H4 (cell line): ENCODE measurements at places on chromosomes 5 and 9.

GRCh38 chr9:130215341-130216119 is 43.3 kb downstream of the NCS1 start:
- peak; percentile 58 for DNase-seq

DNA sequence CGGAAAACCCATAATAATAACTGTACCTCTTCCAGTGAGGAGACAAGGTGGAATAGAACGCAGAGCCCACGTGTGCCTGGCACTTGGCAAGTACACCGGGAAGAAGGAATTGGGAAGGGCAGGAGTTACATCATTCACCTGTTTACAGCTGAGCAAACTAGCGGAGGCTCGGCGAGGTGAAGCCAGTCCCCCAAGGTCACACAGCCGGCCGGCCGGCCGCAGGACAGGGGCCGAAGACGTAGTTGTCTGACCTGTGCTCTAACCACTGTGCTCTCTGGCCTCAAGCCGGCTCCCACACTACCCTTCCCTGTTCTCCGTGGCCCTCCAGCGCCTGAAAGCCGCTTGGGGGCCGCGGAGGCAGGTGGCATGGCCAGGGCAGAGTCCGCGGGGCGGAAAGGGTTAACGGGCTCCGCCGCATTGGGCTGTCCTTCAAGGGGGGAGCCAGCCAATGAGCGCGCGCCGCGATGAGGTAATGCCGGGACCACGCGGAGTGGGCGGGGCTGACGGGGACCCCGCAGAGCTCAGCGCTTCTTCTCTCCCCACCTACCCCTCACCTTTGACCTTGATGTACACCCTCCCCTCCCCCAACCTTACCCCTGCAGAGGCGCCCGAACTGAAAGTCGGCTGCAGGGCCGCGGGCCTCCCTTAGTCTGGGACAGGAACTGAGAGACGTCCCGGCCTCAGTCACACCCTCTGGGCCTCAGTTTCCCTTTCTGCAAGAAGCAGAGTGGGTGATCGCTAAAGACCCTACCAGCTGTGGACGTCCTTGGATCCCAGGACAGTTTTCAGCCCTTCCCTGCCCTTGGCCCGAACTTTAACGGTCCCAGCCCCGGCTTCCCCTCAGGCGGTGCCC is 125.1 kb downstream of the C9orf50 start:
- DNase-seq = peak; percentile 88

DNA sequence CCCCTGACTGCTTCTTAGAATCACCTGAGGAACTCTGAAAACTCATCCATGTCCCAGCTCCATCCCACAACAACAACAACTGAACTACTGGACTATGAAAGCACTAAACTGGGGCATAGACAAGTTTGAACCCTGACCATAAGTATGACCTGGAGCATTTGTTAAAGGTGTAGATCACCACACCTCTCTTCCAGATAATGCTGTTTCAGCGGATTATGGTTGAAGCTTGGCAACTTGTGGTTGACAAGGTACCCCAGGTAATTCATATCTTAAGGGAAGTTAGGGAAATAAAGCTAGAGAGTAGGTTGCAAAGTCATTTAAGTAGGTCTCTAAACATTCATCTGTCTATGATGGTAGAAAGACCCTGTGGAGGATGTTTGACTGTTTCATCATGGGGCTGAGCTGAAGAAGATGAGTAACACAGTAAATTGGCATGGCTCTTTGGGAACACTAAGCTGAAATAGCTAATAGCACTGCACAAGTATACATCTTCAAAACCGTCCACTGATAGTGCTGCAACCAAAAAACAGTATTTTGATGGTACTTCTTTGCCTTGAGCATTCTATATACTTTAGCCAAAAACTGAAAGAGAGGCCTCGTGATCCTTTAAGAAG is 80.2 kb downstream of the TMEM174 start:
- DNase-seq = no peak

- DNase-seq = no peak
Observed at GRCh38 chr9:21968331-21969010, 25.7 kb downstream of the CDKN2A start.
